ENCODE measurements at places on chromosomes 3 and 15.

- no peak for DNase-seq
Measured at GRCh38 chr15:41975669-41976068, 3.3 kb upstream of the EHD4 start.

DNA sequence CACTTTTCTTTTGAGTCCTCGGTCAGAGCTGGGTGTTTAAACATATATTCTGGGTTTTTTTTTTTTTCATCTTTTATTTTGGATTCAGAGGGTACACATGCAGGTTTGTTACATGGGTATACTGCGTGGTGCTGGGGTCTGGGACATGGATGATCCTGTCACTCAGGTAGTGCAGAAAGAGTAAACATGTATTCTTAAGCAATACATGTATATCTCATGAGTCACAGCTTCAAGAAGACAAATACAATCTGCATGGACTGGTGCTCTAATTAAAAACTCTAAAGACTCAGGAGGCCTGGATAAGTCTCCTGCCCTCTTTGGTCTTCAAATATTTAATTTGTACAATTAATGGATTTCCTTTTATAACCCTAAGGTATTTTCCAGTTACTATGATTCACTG, 50.6 kb upstream of the PHLDB2 start:
- DNase-seq = no peak

GRCh38 chr3:83317605-83318004, 1556.2 kb upstream of the GBE1 start:
- no peak for DNase-seq

DNA sequence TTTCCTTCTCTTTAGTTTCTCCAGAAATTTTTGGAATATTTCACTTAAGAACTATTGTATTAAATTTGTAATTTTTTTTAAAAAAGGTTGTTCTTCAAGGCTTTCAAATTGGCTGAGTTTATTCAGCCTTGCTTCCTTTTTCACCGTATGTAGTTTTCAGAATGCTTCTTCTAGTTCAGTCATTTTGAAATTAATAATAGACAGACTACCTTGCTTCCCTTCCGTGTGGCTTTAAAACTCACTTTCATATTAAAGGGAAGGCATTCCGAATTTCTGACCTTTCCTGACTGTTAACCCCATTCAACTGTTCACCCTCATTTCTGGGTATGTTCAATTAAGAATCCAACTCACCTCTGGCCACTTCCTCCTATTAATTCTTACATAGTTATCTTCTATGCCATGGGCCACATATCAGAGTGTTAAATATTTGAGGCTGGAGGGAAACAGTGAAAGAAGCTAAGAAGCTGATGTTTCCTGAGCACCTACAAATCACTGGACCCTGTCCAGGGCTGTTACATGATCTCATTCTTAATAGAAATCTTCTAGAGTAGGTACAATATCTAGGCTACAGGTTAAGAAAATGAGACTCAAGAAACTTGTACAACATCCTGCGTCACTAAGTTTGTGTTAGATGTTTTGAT, 237.5 kb downstream of the P3H2 start:
- no peak for DNase-seq

- DNase-seq = no peak
Measured at GRCh38 chr3:21421096-21421495, 329.9 kb downstream of the ZNF385D start.

GRCh38 chr3:138081371-138082084, 33.9 kb downstream of the DZIP1L start:
- no peak for DNase-seq

DNA sequence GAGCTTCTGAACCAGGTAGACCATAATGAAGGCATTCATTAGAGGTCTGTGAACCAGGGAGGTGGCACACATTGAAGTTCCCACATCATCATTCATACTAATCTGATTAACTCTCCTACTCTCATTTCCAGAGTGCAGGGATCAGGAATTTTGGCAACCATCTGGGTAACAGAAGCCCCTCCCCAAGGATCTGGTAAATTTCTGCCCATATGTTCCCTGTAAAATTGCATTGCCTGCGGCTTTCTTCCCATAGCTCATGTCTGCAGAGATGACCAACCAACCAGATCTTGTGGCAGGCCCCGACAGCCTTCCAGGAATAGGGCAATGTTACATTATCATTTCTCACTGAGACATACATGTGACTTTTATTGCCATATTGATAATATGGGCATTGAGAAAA, 111.4 kb upstream of the CHL1 start:
- no peak for DNase-seq

- no peak for DNase-seq
Measured at GRCh38 chr15:25936004-25936403, 72.9 kb upstream of the ATP10A start.
